ENCODE measurements at places on chromosomes 3 and 15.

- no peak for DNase-seq
These were observed 19.4 kb downstream of the CCR9 start for GRCh38 chr3:45905755-45906154.

DNA sequence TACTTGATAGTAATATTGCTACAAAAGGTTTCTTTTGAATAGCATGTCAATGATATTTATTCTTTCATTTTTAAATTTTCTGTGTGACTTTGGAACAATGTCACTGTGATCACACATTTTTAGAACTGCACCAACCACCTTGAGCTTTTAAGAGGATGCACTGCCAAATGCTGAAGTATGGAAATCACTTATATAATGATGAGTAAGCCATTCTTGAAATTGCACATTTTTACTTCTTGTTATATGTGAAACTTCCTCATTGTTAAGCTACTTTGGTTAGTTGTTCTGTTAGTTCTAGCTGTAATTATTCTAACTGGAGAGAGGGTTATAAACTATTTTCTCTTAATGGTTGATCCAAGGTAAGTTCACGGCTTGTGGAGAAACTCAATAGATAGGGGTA, 547.5 kb downstream of the ZIC1 start:
- no peak for DNase-seq

GRCh38 chr3:126618021-126618420, 36.9 kb downstream of the TXNRD3 start:
- DNase-seq: no peak

DNA sequence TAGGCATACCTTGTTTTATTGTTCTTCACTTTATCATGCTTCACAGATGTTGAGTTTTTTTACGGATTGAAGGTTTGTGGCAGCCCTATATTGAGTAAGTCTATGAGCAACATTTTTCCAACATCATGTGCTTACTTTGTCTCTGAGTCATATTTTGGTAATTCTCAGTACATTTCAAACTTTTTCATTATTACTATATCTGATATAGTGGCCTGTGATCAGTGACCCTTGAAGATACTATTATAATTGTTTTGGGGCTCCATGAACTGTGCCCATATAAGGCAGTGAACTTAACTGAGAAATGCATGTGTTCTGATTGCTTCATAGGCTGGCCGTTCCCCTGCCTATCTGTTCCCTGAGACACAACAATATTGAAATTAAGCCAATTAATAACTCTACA, 42.8 kb upstream of the NSMCE3 start:
- no peak for DNase-seq

- DNase-seq: no peak
These were observed 4.4 kb upstream of the CA12 start for GRCh38 chr15:63385911-63386531.

DNA sequence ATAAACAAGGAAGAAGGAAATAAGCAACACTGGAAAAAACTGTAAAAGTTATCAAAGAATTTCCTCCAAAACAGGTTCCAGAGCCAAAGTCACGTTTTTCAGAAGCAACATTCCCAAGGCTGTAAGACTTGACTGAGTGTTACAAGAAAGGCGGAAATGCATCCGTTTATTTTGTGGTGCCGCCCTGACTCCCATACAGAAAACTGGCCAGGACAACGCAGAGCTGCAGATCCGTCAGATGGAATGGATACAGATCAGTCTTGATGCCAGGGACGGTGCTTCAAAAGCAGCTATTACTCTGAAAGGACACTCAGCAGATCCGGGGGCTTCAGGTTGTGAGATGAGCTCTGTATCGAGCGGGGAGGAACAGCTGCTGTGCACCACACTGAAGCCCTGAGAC, 83.4 kb downstream of the GABRG3 start:
- no peak for DNase-seq

DNA sequence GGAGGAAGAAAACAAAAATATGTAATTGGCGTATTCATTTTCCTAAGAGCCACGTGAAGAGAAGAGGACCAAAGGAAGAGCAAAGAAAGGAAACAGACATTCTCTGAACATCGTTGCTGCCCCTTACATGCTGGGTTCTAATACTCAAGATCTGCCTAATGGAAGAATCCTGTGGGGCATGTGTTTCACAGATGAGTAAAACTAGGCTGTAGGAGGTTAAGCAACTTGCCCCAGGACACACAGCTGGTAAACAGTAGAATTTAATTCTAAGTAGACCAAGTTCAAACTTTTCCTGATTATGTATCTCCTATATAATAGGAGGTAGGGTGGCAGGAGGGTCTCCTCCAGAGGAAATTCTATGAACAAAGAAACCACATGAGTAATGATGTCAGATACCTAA, 106.1 kb upstream of the TNFAIP8L3 start:
- DNase-seq: no peak

GRCh38 chr3:187920913-187921312, 175.6 kb upstream of the BCL6 start:
- no peak for DNase-seq

DNA sequence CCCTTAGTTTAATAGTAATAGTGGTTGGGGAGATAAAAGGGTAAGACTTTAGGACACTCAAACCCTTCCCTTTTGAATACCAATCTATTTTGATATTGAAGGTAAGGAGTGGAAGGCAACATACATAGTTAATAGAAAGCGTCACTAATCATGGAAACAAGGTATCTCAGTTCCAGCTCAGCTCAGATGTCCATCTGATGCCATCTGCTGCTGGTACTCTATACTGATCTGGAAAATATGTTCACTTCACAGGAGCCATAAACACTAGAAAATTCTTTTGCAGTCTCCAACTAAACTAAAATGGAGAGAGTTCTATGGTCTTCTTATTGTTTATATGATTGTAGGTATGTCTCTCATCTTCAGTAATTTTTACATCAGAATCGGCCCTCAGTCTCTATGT, 1777.1 kb downstream of the OTOL1 start:
- DNase-seq: no peak

- no peak for DNase-seq
These were observed 56.3 kb downstream of the CPN2 start for GRCh38 chr3:194294895-194295214.

DNA sequence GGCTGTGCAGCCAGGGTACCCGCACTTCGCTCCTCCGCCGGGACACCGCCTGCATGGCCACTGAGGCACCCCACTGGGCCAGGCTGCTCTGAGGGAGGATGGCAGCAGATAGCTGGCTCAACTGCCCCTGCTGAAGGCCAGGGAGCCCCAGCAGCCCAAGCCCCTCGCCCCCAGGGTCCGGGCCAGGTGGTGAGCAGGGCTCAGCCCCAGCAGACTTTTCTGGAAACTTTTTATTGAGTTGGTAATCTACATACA, 11.5 kb downstream of the PLIN1 start:
- DNase-seq: no peak

- no peak for DNase-seq
These were observed 987.0 kb downstream of the NTRK3 start for GRCh38 chr15:87269566-87269965.

DNA sequence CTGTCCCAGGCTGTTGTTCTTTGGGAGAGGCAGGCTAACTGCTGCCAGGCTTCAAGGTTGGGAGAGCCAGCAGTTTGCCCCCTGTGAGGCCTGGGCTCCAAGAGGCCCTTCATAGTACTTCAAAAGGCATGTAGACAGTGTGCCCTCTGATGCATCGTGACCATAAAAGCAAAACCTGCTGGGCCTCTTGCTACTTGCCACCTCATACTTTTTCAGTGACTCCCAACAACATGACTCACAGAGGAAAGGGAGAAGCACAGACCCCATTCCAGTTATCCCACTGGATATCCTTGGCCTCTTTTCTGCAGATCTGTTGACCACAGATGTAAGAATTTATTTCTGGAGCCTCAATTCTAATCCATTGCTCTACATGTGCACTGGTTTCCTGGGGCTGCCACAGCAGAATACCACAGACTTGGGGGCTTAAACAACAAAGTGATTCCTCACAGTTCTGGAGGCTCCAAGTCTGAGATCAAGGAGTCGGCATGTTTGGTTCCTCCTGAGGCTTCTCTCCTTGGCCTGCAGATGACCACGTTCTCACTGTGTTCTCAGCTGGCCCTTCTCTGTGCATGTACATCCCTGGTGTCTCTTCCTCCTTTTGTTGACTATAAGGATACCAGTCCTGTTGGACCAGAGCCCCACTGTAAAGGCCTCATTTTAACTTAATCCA, 8.9 kb upstream of the NSMCE3 start:
- no peak for DNase-seq

DNA sequence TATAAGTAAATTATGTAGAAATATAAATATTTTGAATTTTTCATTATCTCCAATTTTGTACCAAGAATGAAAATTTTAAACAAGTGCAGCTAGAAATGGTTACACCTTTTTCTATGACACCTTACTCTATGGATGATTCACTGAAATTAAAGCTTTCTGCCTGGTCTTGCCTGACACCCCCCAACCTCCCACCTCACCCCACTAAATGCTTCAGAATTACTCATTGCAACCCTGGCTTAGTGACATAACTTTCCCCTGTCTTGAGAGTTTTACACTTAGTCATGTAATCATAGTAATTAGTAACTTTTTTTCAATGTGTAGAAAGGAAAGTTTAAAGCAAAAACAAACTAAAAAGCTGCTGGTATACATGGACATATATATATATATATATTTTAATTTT, 42.0 kb upstream of the MEIS2 start:
- no peak for DNase-seq

- no peak for DNase-seq
These were observed 165.4 kb upstream of the TOPAZ1 start for GRCh38 chr3:44076221-44076829.

- no peak for DNase-seq
These were observed 53.7 kb downstream of the RGMA start for GRCh38 chr15:93035092-93035915.

GRCh38 chr15:76187163-76187562, 124.1 kb downstream of the ETFA start:
- DNase-seq: no peak

DNA sequence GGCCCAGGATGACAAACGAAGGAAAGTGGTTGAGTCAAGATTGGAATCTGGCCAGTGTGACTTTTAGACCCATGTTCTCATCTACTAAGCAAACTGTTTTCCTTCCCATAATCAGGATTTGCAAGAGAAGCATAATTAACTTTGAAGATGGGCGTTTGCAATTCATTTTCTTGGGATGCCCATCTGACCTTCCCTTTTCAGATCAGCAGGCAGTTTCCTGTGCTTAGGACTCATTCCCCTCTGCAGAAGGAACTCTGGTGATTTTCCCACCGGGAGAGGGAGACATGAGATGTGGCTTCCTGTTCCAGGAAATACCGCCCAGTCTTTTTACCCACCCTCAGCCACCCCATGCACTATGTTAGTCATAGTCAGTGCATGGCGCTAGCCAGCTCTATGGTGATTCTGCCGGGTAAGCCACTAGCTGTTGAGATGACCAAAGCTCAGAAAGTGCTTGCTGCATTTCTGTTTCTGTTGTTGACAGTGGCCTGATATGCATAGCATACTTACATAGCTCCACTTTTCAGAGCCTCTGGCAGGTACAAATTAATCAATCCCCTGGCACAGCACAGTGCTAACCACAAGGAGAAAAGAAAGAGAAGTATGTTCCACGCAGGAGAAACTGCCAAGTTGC, 129.4 kb downstream of the VGLL4 start:
- no peak for DNase-seq

- DNase-seq: no peak
These were observed 821.6 kb downstream of the TUSC7 start for GRCh38 chr3:117531078-117531767.

DNA sequence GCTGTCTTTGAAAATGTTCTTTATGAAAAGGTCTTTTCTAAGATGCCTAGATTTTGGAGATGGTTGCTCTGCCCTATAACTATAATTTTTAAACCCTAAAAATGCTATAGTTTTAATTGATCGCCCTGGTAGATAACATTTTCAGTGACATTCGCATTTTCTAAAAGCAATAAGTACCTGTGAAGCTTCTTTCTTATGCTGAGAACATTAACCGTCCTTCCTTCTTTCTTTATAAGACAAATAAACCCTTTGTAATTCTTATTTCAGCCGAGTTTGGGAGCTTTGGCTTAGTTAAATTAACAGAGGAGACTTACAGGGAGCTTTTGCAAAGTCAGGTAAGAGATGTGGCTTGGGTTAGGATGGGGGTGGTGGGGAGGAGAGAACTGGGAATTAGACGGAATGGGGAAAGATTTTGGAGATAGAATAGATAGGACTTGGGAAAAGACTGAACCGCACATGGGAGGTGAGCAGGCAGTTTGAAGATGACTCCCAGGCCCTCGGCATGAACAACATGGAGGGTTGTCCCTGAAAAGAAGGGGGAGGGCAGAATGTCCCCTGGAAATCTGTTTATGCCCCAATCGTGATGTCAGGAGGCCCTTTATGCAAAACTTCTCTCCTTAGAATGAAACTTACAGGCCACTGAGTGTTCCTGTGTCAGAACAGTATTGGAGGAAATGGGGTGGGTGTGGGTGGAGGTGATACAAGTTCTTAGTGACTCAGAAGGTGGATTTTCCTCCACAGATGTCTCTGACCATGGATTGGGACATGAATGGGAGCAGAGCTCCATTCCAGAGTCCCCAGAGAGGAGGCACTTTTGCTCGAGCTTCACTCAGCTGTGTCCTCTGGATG, 76.2 kb upstream of the LARS2 start:
- DNase-seq: no peak

- no peak for DNase-seq
These were observed 125.2 kb downstream of the OCA2 start for GRCh38 chr15:27973886-27974285.

GRCh38 chr3:65830948-65831732, 207.6 kb downstream of the MAGI1 start:
- no peak for DNase-seq

- no peak for DNase-seq
These were observed 7.3 kb upstream of the ZNF592 start for GRCh38 chr15:84741121-84741520.

- DNase-seq: no peak
These were observed 257.5 kb downstream of the SCAPER start for GRCh38 chr15:76647612-76648011.

GRCh38 chr15:39593656-39594445, 13.0 kb downstream of the THBS1 start:
- no peak for DNase-seq

DNA sequence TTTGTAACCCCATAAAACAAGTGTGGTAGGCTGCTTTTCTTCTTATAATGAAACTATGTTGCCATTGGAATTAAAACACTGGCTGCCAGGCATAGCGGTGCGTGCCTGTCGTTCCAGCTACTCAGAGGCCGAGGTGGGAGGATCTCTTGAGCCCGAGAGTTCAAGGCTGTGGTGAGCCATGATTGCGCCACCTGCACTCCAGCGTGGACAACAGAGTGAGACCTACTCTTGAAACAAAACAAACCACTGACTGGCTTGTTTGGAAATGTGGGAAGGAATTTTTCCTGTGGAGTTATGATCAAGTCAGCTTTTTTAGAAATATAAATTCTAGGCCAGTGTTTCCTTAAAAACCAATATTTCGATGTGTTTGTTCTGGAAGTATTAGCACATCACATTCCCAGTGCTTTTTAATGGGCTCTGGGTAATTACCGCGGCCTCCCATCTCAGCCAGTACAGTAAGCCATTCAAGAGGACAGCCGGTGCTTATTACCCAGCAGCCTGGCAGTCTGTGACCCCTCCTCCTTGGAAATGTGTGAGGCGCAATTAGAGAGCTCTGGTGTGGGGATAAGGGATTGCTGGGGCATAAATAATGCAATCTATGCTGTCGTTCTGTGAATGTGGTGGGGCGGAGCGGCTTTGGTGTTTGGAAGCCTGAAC, 58.3 kb upstream of the TRAK1 start:
- no peak for DNase-seq

- DNase-seq: no peak
These were observed 20.8 kb downstream of the VGLL4 start for GRCh38 chr3:11622586-11623550.

Data from naive thymus-derived CD4-positive, alpha-beta T cell (primary cell).